ENCODE measurements at places on chromosomes 1 and 21.

GRCh38 chr1:234331507-234331906, 41.7 kb upstream of the COA6 start:
- DNase-seq = no peak

GRCh38 chr1:217089361-217090014, 366.3 kb upstream of the ESRRG start:
- DNase-seq = no peak

DNA sequence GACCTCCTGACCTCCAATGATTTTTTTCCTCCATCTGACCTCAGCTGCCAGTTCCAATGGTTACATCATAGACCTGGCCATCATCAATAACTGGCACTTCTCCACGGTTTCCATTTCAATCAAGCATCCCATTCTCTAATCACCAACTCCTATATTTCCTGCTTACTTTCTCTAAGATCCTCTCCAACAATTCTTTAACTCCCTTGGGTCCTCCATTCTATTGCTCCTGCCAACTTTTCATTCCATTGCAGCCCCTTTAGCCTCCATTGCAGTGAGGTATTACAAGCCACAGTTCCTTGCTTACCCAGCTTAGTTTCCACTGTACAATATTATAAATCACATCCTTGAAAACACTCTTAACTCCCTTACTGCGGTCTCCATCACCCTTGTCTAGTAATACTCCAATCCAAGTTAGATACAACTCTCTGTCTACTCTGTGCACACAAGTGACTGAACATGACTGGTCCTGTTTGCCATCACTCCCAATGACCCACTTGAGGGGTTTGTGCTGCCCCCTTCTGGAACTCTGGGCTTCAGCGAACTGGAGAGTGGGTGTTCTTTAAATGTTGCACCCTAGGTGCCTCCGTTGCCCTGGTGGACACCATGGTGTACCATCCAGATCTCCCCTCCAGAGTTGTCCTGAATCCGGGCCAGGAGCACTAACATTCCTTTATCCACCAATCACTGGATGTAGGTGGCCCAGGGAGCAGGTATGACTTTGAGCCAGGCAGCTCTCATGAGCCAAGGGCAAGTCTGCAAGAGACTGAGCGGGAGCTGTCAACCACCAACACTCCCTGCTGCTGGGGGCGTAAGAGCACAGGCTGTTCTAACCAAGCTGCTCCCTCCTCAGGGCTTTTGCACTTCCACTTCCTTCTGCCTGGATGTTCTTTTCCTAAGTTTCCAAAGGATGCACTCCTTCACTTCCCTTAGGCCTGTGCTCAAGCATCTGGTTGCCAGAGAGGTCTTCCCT, 3.7 kb upstream of the FNDC7 start:
- DNase-seq = peak; percentile 80

- no peak for DNase-seq
Measured at GRCh38 chr1:202848191-202848542, 37.4 kb downstream of the PCAT6 start.

- no peak for DNase-seq
Measured at GRCh38 chr1:147798731-147799130, 38.3 kb upstream of the GJA5 start.

DNA sequence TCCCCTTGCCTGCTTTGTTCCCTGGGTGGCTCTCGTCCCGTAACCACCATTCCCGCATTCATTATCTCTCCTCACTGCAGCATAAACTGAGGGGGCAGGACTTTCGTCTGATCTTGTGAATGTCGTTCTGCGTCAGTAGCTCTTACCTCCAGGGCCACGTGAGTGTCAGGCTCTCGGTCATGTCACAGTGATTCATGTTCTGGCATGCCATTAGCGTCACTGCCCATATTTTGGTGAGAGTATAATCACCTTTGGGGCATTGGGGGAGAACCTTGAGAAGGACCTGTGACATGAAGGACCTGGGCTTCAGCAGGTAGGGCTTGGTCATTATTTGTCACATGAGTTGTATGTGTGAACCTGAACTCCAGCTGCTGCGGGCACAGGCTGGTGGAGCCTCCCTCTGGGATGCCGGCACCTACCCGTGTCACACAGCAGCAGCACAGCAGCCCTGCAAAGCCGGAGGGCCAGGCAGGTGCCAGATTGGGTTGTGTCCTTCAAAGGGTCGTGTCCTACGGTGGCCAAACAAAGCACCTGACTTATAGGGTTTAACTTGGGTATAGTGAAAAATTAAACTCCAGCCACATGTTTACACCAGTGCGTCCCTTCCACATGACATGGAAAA, 68.5 kb downstream of the BACE2 start:
- DNase-seq = no peak

DNA sequence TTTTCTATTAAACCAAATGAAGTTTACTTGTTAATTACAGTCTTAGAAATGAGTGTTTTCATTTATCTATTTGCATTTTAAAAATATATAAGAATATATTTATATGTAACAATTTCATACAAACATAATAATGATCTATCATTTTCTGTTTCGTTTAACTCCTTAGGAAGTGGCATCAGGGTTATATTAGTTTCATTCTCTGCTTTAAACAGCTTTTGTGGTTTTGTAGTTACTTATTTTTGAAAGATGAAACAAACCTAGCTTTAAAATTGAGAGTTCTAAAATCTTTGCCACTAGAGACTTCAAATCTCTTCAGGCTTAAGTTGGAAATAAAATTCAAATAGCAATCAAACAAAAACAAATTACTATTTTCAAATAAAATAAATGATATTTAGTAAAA, 2110.6 kb downstream of the MRPL39 start:
- DNase-seq = no peak

GRCh38 chr1:51509773-51510172, 9.3 kb downstream of the EPS15 start:
- no peak for DNase-seq

DNA sequence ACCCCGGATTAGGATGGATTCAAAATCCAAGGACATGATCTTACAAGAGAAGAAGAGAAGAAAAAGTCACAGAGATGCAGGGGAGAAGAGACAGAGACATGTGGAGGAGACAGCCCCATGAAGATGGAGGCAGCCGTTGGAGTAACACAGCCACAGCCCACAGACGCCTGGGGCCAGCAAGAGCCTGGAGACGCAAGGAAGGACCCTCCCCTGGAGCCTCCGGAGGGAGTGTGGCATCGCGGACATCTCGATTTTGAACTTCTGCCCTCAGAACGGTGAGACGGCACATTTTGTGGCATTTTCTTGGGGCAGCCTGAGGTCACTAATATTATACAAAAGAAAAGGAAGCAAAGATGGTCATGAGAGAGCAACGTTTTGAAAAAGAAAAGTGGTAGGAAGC, 28.8 kb downstream of the ABCG1 start:
- DNase-seq = no peak

DNA sequence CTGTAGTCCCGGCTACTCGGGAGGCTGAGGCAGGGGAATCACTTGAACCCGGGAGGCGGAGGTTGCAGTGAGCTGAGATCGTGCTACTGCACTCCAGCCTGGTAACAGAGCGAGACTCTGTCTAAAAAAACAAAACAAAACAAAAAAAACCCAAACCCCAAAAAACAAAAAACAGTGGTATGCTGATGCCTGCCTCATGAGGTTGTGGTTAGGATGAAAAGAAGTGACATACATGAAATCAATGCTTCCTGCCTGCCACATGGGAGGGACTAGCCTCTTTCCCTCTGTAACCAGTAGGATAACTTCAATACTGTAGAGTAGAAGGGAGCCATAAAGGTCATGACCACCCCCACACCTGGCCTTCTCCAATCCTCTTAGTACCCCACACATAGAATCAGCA, 55.2 kb downstream of the TENT5C start:
- peak; percentile 62 for DNase-seq

DNA sequence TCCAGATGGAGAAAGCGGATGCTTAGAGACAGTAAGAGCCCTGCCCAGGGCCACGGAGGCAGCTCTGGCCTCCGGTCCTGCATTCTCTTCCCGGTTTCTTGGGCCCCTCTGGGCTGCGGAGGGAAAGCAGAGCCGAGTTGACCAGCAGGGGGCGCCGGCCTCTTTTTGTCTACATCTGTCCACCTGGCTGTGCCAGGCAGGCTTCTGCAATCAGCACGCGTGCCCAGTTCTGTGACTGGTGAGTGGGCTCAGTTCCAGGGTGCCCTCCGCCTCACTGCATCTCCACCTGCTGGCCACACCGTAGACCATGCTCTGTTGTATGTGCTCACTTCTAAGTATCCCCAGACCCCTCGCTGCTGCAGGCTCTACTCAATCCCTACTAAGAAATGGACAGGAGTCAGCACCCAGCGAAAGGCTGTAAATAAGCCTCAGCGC, 6.7 kb upstream of the HUNK start:
- peak; percentile 50 for DNase-seq

DNA sequence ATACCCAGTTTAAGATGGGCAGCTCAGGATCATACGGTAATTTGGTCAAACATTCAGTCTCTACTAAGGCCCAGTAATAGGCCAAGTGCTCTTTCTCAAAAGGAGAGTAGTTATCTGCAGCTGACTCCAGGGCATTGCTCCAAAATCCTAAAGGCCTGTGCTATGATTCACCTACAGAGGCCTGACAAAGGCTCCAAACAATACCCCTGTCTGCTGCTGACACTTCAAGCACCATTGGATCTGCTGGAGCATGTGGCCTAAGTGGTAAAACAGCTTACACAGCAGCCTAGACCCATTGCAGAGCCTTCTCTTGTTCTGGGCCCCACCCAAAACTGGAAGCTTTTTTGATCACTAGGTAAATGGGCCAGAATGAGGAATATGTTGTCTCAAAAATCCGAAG, 22.8 kb downstream of the SLAMF7 start:
- DNase-seq = no peak

GRCh38 chr21:42624095-42624790, 29.2 kb upstream of the PDE9A start:
- no peak for DNase-seq

DNA sequence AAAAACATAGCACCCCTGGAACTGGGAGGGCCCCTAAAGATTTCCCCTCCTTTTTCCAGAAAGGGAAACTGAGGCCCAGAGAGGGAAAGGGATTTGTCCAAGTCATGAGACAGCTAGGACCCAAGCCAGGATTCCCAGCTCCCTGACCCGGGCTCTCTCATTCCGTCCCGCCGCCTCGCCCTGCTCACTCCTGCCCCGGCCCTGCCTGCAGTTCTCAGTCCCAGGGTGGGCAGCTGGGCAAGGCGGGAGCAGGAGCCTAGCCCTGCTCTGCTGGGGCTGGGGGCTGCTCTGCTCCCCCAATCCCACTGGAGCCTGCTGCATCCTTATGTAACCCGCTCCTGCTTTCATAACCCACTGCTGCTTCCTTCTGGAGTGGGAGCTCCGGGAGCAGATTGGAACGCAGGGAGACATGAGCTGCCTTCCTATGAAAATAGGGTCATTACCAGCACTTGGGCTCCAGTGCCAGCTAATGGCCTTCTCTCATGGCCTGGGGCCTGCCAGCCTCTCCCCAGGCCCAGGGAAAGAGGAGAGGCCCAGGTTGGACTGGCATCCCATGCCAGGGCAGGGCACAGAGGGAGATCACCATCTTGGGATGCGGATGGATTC, 84.5 kb downstream of the CAMK2N1 start:
- DNase-seq = no peak

DNA sequence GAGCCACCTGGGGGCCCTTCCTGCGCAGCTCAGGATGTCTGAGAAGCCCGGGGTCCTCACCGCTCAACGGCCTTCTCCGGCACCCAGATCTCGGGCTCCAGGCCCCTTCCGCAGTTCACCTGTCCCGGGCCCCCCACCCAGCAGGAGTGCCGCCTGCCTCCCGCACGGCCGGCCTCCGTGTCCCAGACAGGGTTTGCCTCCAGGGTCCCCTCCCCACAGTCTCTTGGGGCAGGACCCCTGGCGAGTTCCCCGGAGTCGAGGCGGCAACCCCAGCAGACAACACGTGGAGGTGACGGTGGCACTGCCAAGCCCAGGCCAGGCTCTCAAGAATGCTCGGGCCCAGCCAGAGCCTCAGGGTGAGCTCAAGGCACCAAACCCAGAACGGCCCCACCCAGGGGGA, 22.4 kb upstream of the TTLL10 start:
- no peak for DNase-seq

DNA sequence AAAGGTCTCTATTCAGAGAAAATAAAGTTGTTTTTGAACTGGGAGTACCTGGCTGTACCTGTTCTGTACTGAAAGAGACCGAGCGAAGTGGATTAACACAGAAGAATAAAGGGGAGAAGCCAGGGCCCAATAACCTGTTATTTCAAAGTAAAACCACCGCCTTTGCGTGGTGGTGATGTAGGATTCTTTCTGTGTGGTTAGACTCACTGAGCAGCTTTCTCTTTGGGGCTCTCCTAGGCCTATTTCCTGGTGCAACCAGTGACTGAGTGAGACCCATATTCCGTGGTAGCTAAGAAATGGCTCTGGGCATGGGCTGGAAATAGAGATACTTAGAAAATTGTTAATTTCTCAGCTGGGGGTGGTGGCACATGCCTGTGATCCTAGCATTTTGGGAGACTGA, 99.9 kb downstream of the XCL2 start:
- DNase-seq = peak; percentile 43

- DNase-seq = no peak
Measured at GRCh38 chr1:211734791-211735190, 59.4 kb upstream of the NEK2 start.

- no peak for DNase-seq
Measured at GRCh38 chr1:66351478-66351877, 182.5 kb upstream of the SGIP1 start.

- no peak for DNase-seq
Measured at GRCh38 chr1:158124034-158124433, 56.7 kb upstream of the CD1D start.

Measured in CD4-positive, alpha-beta T cell treated with Interleukin-15 for 4 hours (primary cell).